ENCODE measurements at places on chromosomes 5 and 9.

DNA sequence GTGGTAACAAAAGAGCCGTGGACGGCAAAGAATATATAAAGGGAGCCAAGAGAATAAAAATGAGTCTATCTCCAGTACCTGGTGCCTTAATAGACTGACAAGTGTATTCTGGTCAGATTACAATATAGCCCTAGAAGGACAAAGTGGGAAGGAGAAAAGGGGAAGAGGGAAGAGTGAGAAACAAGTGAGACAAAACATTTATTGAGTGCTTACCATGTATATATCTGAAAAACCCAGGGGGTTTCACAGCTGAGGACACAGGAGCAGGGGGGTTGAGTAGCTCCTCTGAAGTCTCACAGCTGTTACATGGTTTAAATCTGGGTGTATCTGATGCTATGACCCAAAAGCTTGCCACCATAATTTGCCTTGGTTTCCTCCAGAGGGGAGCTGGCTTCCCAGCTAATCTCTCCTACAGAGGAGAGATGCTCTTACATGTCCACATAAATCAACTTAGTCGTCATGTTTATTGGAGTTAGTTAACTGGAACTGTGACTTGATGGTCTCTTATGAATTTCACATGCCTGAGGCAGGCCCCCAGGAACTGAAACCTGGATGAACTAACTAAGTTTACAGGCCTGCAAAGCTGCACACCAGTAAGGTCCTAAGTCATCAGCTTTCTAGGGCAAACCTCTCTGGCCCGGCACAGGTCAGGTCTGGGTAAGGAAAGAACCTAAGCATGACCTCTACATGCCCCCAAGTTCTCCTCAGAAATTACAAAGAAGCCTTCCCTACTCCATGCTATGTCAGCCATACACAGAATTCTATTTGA is 15.5 kb downstream of the SIL1 start:
- no peak for DNase-seq

- DNase-seq = no peak
These were observed 6.6 kb upstream of the CYSTM1 start for GRCh38 chr5:140168371-140168770.

- DNase-seq = no peak
These were observed 18.9 kb downstream of the RPS23 start for GRCh38 chr5:82259172-82259800.

DNA sequence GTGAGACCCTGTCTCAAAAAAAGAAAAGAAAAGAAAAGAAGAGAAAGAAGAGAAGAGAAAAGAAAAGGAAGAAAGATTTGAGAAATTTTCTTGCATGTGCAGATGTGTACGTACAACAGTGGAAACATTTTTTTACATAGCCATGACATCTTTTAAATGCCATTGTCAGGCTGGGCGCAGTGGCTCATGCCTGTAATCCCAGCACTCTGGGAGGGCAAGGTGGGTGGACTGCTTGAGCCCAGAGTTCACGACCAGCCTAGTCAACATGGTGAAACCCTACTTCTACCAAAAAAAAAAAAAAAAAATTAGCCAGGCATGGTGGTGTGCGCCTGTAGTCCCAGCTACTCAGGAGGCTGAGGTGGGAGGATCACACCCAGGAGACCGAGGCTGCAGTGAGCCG is 6.6 kb downstream of the LMAN2 start:
- no peak for DNase-seq

DNA sequence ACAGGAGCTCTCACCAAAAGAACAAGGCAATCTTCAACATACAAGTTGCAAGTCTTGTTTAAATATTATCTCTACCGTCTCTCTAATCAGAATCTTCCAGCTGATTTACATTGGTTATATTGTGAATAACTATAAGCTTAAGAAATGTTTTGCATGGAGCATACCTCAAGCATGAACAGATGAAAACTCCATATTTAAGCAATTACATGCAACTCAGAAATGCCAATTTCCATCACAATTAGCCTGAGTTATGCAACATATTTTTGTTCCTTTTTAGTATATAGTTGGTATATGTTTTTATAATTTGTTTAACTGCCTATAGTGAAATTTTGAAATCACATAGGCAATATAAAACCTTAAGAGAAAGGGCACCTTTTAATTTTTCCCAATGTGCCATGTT is 142.5 kb downstream of the DENND1A start:
- no peak for DNase-seq

- DNase-seq = no peak
These were observed 53.9 kb downstream of the RAI14 start for GRCh38 chr5:34709861-34710673.

DNA sequence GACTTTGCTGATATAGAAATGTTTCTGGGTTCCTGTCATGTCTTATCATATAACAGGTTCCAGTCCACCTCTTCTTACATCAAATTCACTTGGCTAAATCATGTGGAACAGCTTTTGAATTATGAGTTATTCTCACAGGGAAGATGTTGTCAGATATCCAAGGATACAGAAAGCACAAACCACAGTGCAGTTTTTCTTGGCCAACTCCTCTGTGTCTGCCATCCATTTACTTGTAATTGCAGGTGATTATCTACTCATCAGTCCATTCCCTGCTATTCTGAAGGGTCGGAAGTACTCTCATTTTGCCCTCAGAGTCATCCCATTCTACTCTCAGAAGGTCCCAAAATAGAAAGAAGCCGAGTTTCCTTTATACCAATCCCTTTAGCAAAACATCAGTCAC is 10.0 kb downstream of the MARCHF11 start:
- no peak for DNase-seq

DNA sequence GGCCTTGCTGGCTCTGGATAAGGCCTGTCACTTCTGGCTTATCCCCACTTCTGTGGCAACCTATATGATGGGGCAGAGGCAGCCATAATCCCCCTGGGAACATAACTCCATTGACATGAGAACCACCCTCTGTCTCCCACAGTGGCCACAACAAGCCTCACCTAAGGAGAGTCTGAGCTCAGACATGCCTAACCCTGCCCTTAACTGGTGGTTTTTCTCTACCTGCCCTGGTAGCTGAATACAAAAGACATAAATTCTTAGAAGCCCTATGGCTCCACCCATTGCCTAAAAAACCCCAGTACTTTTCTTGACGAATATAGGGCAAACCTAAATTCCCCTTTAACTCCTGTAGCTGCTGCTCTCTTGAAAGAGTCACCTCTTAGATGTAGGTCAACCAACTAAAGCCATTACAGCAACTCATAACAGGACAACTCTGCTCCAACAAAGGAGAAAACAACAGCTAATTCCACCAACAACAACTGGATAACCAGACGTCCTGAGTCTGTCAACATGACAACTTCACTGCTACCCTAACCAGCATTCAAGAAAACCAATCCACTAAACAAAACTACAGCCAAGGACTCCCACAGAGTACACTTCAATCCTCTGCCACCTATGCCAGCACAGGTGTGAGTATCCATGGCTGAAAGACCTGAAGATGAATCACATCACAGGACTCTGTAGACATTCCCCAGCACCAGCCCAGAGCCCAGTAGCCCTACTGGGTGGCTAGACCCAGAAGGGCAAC is 427.7 kb downstream of the PRELID2 start:
- DNase-seq = no peak

DNA sequence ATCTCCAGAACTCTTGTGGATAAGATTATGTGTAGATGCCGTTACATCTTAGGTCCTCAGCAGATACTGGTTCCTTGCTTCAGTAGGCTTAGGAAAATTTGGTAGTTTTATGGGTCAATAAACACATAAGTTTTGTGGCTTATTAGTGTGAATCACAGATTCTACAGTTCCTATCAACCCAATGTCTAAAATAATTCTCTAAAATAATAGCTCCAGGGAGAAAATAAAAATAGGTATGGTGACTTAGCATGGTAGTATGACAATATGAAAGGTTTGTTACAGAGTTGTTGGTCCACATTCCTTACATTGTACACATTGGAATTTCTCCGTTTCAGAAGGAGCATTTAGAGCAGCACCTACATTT is 91.7 kb downstream of the AOPEP start:
- no peak for DNase-seq

DNA sequence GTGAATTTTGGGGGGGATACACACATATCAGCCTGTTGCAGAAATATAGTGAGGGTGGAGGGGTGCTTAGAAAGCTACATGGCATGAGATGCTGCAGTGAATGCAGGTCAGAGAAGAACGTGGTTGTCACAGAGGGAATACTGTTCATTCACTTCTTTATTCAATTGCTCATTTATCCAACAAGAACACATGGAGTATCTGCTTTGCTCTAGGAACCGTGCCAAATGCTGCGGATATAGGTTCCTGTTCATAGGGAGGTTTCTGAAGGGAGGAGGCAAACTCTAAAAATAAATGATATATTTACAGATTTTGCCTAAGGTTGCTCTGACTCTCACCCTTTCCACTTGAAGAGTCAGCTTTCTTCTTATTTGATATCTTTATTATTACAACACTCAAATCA is 444.3 kb upstream of the CLINT1 start:
- DNase-seq = no peak

DNA sequence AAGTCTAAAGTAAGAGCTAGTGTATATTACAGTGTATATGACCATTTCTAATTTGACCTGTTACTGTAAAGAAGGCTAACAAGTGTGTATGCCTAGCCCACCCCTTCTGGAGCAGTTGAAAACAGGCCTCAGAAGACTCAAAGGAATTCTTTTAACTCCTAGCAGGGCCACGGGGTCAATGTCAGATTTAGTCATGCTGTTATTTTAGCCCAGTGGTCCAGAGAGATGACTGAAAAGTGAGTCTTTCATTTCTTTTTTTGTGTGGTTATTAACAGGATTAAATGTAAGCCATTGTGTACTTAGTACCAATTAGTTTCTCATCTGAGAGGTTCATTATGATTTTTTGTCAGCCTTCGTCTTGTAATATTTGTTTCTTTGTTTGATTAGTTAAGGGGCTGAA is 24.4 kb downstream of the ZCCHC7 start:
- DNase-seq = no peak

DNA sequence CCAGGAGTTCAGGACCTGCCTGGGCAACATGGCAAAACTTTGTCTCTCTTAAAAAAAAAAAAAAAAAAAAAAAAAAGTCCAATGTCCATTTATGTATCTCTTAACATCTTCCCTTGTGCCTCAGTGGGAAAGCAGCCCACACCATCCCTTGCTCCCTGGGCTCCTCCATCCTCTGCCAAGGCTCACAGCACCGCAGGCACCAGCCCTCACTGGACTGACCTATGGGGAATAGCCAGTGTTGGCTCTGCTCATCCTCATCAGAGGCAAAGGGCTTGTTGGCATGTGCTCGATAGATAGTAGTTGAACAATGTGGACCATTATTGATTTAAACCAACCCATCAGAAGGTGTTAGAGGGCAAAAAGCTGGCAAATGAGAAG is 61.8 kb upstream of the LRRTM2 start:
- no peak for DNase-seq

- no peak for DNase-seq
These were observed 300.4 kb downstream of the IRX2 start for GRCh38 chr5:2451100-2451499.

GRCh38 chr5:159106193-159106568 is 6.5 kb upstream of the EBF1 start:
- DNase-seq = no peak

DNA sequence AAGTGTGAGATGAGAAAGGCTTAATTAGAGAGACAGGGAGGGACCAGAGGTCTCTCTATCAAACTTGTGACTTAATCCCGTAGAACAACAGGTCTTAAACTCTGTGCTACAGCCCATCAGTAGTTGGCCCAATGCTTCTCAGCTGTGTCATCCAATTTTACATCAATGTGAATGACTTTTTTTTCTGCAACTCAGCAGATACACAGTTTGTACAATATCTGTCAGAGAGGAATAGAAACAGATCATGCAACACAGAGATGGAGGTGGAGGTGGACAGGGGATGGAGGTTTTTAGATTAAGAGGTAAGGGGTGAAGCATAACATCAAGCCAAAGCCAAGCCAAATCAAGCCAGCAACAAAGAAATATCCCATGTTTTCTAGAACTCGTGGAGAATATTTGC is 43.0 kb downstream of the FBXW11 start:
- DNase-seq = no peak

DNA sequence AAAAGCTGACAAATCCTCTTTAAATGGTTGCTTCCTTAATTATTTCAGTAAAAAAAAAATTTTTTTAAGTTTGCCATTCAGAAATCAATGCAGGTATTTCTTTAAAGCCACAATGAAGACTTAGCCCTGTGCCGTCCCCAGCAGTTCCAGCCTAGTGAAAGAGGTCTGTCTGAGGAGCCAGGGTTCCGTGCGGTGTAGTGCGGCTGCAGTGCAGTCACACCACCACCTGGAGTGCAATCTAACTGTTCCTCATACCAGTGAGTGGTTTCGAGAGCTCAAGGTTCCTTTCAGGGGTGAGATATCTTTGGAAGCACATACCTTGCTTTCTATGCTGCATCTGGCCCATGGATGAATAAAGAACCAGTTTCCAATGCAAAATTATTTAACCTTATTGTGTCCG is 87.5 kb downstream of the FANCC start:
- no peak for DNase-seq

- DNase-seq = no peak
These were observed 183.4 kb downstream of the PAPPA start for GRCh38 chr9:116337015-116337414.

- peak; percentile 13 for DNase-seq
These were observed 9.3 kb upstream of the PTPN3 start for GRCh38 chr9:109507421-109507838.

- DNase-seq = no peak
These were observed 124.3 kb downstream of the MRPS30 start for GRCh38 chr5:44932922-44933585.

GRCh38 chr9:107593224-107593870 is 103.8 kb upstream of the KLF4 start:
- DNase-seq = no peak

DNA sequence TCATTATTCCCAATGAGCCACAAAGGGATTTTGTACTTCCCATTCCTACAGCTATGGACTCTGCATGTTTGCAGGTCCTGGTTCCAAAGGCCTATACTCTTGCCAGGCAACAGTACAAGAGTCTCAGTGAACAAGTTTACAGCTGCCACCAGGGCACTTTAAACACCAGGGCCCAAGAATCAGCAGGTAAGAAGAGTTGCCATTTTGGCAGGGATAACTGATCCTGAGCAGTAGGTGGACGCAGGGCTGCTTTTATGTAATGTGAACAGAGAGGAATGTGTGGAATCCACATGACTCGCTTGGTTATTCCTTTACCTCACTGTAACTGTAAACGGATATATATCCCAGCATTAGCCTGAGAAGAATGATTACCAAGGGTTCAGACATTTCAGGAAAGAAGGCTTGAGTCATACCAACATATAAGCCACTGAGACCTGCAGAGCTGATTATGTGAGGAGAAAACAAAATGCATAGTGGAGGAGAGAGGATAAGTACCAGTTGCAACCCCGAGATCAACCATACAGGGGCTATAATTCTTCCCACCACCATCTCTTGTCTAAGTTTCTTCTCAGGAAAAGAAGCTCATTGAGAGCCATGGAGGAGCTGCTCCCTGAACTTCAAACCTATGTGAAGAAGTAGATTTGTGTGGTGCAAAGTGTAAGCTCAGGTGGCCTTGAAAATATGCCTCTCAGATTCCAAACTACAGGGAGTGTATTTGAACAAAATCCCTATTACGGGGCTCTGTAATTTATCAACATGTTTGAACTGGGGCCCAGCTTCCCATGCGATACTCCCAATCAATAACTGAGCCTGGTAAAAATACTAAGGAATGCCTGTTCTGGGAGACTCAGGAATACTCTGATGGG is 24.6 kb downstream of the RAPGEF6 start:
- no peak for DNase-seq

All from tibial nerve (tissue), 4 donors.